MCF 10A (cell line): ENCODE measurements at places on chromosomes 11 and 22. TPM values are rescaled to one million over a fixed set of nuclear protein-coding genes. Genes with fewer than 3 reads are reported as not detected.

DNA sequence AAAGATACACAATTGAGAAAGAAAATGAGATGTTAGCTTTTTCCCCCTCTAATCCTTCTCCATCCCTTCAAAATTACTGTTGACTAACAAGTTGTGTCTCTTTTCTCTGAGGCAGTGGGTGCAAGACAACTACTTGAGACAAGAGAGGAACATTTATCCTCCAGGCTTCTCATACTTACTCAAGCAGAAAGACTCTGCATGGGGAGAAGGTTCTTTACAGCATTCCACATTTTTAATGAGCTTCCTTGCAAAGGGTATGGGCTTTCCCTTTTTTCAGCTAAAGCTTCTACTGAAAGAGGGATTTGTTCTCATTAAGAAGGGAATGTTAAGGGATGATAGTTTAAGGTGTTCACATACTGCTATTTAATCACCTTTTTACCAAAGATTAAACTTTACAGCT lies 47.8 kb downstream of the PAX6 start:
- no peak for DNase-seq

SYT9 gene
- total RNA-seq = not detected in 2 replicates

L3MBTL2 gene
- total RNA-seq = 28.7 and 30.0 TPM in 2 replicates

- DNase-seq = no peak
Measured at GRCh38 chr11:133545199-133545803, 13.0 kb upstream of the OPCML start.

SLC43A3 gene
- total RNA-seq = 96.6 and 112 TPM in 2 replicates

DNA sequence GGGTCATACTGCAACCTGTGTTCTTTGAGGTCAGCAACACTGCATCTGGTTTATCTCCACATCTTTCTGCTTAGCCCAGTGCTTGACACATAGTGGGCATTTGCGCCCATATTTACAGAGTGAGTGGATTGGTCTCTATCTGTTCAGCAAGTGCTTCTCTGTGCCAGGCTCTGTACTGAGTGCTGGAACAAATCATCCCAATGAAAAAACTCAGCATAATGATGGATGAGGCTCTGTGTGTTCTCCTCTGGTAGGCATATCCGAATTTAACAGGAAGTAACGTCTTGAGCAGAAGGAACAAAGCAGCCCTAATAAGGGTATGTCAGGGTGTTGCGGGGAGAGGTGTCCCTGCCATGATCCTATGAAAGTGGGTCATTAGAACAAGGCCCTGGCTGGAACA lies 46.0 kb downstream of the MCM5 start:
- no peak for DNase-seq

MYO7A gene
- 0.26 and 0.27 TPM in 2 replicates for total RNA-seq
